ENCODE measurements at places on chromosomes 7 and 10.

DNA sequence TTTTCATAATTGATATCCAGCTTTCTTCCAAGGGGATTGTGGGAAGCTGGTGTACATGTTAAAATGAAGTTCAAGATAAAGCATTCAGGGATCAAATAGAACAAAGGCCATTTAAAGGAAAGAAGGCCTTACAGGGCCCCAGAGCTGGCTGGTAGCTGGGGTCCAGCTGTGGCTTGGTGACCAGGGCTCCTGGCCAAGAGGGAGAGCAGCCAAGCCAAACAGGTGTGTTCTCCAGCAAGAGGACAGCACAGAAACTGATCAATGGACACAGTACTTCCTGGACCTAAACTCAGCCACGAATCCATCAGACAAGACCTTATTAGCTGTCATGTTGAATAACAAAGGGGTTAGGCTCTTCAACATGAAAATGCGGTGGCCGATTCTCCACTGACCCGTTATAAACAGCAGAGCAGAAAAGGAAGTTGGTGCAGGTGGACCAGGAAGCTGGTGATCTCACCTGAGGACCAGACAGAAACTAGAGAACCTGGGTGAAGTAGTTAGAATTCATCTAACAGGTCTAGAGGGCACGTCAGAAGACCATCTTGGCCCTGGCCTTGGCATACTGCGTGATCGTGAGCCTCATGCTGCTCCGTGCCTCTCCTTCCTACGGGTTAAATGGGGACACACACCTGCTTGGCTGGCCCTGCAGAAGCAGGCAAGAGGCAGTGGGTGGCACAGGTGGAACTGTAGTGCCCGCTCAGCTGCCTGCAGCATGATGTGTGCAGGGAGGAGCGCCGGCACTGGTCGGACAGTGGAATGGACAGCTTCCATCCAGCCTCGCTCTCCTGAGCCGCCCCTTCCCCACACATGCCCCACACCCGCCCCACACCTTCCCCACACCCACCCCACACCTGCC lies 53.8 kb downstream of the PARP12 start:
- no peak for DNase-seq

- no peak for DNase-seq
Measured at GRCh38 chr10:69916118-69916517, 114.4 kb downstream of the COL13A1 start.

GRCh38 chr7:118352867-118353453 lies 128.5 kb downstream of the ANKRD7 start:
- no peak for DNase-seq

DNA sequence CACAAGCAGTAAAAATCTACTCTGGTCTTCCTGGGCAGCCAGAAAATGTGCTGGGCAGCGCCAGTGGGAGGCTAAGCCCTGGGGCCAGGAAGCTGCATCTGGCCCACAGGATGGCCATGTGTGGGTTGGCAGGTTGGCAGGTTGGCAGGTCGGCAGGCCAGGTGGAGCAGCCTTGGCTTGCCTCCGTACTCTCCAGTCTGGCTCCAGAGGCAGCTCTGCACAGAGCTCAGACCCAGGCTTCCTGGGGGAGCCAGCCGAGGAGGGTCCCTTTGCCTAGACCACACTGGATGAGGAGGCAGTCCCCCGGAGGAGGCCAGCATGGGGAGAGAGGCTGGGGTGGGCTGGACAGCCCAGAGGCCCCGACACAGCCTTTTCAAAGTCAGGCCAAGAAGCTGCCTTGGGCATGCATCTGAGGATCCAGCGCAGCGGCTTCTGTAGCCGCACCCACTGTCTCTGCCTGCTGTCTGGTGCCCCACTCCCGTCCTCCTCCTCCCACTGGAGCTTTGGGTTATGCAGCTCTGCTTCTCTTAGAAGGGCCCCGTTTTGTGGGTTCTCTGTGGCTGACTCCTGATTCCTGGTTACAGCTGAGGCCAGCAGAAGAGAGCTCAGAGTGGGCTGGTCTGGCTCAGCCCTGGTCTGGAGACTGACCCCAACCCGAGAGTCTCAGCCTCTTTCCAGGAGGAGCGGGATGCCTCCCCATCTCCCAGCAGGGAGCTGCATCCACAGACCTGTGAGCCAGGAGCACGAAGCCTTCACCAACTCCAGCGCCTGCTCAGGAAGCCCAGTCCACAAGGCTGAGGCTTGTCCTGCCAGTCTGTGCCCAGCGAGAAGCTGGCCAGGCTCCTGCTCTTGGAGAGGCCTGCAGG lies 44.6 kb downstream of the CFAP46 start:
- no peak for DNase-seq

DNA sequence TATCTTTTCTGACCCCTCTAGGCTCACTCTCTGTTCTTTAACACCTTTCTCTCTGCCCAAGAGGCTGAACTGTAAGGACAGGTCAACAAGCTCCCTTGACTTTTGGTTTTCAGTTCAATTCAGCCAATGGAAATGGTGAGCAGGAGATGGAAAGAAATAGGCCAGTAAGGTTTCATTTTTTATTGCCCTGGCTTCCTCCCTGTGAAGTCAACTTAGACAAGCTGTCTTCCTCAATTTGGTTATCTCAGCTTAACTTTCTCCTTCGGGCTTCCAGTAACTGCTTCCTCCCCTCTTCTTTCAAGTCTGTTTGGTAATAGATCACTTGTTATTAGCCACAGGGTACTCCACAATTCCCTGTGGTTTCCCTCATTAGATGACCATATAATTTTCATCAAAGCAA lies 19.7 kb downstream of the LIPK start:
- no peak for DNase-seq

DNA sequence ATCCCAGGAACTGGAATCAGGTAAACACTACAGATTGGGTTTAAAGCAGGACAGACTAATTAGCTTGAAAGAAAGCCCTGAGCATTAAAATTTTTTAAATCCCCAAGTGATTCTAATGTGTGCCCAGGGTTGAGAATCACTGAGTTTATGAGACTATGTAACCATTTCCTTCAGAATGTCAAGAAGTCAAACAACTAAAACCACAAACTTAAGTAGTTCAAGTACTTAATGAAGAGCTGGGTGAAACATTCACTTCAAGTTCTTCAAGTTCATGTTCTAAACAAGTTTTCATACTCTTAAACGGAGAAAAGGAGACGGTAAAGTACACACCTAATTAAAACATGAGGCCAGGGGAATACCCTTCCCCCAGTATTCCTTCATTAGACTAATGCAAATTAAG lies 28.2 kb upstream of the TLL2 start:
- peak; percentile 10 for DNase-seq

DNA sequence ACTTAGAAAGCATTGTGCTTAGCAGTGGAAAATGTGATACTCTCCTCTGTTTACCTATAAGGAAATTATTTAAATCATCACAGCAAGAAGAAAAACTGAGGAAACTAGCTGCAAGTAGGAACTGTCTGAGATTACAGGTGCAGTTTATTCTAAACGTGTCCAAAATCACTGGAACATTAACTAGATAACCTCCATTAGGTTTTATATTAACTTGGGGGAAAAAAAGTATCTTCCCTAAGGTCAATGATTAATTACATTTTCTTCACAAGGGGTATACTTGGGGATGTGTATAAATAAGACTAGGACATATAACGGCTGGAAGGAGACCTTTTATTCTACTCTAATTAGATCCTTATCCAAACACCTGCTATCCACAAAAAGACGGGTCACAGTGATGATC lies 3.7 kb downstream of the GOT1 start:
- DNase-seq: no peak

DNA sequence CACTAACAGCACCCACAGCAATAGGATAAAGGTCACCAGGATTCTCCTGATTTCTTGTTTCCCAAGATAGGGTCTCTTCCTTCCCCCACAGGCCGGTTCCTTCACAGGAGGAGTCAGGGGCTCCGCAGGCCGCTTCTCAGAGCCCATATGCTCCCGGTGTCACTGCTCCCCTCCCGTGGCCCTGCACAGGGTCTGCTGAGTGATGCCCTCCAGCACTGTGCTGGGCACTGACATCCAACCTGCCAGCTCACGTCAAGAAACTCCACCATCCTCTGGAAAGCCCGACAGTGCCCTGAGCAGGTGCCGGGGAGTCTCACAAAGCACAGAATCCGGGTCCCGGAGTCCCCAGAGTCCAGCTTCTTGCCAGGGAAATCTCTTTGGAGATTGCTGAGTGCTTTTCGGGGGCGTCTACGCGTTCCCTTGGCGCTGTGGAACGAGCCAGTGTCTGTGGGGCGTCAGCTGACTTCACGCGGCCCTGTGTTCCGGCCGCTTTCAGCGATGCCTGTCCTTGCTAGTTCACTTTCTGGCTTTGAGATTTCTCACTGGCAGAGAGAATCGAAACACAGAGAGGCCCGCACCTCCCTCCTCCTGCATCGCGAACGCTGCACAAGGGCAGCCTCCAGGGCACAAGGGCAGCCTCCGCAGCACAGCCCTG lies 567.5 kb downstream of the DNAJB6 start:
- DNase-seq: no peak

DNA sequence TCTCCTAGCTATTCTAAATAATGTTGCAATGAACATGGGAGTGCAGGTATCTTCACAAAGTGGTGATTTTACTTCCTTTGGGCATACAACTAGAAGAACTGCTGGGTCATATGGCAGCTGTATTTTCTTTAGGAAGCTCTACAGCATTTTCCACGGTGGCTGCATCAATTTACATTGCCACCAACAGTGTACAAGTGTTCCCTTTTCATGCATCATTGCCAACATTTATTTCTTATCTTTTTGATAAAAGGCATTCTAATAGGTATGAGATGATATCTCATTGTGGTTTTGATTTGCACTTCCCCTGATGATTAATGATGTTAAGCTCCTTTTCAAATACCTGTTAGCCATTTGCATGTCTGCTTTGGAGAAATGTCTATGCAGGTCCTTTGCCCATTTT lies 52.6 kb downstream of the NT5C2 start:
- DNase-seq: no peak

DNA sequence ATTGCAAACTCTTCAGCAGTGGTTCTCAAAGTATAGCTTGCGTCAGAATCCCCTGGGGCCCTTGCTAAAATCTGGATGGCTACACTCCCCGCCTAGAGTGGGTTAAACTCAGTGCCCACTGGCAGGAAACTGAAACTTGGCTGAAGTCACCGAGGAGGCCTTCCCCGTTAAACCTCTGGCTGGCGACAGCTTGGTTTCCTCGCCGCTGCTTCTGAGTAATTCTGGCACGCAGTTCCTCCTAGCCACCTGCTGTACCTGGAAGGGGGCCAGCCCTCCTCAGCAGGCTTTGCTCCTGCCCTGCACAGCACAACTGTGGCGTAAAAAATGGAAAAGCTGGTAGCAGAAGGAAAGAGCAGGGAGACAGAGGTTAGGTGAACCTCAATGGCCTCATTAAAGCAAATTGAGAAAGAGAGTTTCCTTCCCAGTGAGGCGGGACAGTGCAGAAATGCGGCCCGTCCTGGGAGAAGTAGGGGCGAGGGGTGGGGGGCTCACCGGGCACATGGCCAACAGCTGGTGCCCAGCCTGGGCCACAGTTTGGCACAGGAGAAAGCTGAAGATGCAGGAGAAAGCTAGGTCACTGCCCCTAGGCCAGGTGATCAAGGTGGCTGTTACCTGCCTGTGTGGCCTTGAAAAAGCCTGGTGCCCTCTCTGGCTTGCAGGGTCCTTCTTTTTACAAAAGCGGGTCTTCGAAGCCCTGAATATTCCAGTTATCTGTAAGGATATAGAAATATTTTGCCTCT lies 46.6 kb downstream of the ALOX5 start:
- DNase-seq: peak; percentile 75

Measured in D341Med (cell line).